ENCODE measurements at places on chromosomes 5 and 9. TPM values are rescaled to one million over a fixed set of nuclear protein-coding genes. Genes with fewer than 3 reads are reported as not detected.

PRELID2 gene
- total RNA-seq: 3.5 TPM

CDC25C gene
- 5.7 TPM for total RNA-seq

OTP gene
- not detected for total RNA-seq

CATSPER3 gene
- total RNA-seq: 0.14 TPM

SELENOP gene
- not detected for total RNA-seq

SPATA31E1 gene
- total RNA-seq: not detected

TEX48 gene
- not detected for total RNA-seq

DAPK1 gene
- 0.21 TPM for total RNA-seq

PTGES gene
- 10.9 TPM for total RNA-seq

CER1 gene
- total RNA-seq: not detected

PCDHGA3 gene
- total RNA-seq: 1.9 TPM

SH3RF2 gene
- total RNA-seq: 1.3 TPM

SLC36A2 gene
- total RNA-seq: not detected

SLC2A6 gene
- 11.6 TPM for total RNA-seq

TRPM6 gene
- not detected for total RNA-seq

ZNF367 gene
- total RNA-seq: 4.9 TPM

FOXD4L4 gene
- total RNA-seq: not detected

C1QTNF2 gene
- 1.2 TPM for total RNA-seq

TRIM52 gene
- total RNA-seq: 5.2 TPM

ADRA1B gene
- 0.33 TPM for total RNA-seq

ZDHHC11 gene
- total RNA-seq: 0.65 TPM

TAF11L5 gene
- total RNA-seq: not detected

RNF183 gene
- not detected for total RNA-seq

LSM11 gene
- total RNA-seq: 2.4 TPM

MCC gene
- 5.3 TPM for total RNA-seq

PARP8 gene
- total RNA-seq: 3.4 TPM

GHR gene
- total RNA-seq: 1.9 TPM

PJA2 gene
- 78.2 TPM for total RNA-seq

WNT8A gene
- not detected for total RNA-seq

ALDH1A1 gene
- 186 TPM for total RNA-seq

MUSK gene
- not detected for total RNA-seq

PRR16 gene
- total RNA-seq: 60.8 TPM

TCOF1 gene
- 43.0 TPM for total RNA-seq

IFNA2 gene
- total RNA-seq: not detected

SV2C gene
- not detected for total RNA-seq

PHPT1 gene
- 208 TPM for total RNA-seq

STPG3 gene
- not detected for total RNA-seq

TEK gene
- 3.5 TPM for total RNA-seq

UGT3A2 gene
- total RNA-seq: not detected

SLC25A48 gene
- not detected for total RNA-seq

SYK gene
- total RNA-seq: not detected

PCDHA5 gene
- not detected for total RNA-seq

GARIN3 gene
- total RNA-seq: not detected

FKTN gene
- total RNA-seq: 31.2 TPM

GFI1B gene
- total RNA-seq: not detected

CCDC183 gene
- total RNA-seq: 0.42 TPM

Measured in HFFc6 (cell line).